ENCODE measurements at places on chromosomes 3 and 15. TPM values are rescaled to one million over a fixed set of nuclear protein-coding genes. Genes with fewer than 3 reads are reported as not detected.

GRCh38 chr3:5017925-5018531 lies 38.8 kb downstream of the BHLHE40 start:
- DNase-seq: no peak

Gene MYO5C
- total RNA-seq: 0.11 TPM

Gene LRRC49
- total RNA-seq: 1.1 TPM

DNA sequence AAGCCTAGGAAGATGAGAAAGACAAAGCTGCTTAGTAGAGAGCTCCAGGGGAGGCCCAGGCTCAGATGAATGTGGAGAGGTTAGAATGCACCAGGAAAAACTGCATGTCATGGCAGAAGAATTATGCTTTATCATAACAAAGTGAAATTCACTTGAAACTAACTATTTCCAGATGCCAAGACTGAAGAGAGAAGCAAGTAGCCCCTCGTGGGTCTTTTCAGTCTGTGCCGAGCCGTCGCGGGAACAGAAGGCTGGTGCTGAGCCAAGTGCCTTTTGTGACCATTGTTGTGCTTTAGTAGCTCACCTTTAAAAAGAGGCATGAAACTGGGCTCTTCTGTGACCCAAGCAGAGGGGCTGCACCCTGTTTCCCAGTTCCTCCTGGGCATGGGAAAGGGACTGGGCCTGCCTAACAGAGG lies 73.2 kb downstream of the CHDH start:
- DNase-seq: no peak

DNA sequence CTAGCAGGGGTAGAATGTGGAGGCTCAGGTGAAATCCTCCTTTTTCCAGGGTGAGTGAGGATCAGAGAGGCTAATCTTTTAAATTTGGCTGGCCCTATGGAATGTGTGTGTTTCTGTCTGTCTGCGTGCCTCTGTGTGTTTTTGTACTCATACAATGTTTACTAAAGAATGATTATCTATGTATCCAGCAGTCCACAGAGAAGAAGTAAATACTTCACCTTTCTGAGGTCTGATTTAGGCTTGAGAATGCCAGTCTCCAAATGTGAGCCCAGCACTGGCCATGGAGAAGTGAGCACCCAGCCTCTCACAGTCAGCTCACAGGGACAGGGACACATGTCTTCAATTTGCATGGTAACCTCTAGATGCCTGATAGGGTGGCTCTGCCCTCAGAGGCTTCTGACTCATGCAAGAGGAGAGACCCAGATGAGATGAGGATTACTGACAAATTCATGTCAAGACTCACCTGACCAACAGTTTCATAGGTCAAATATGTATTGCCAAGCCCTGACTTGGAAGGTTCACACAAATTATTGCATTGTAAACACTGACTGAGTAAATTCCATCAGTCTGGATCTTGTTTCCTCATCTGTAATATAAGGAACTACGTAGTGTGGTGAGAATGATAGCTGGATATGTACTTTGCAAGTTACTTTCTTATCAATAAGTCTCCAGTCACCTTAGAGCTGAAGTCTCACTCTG lies 31.0 kb downstream of the ENTPD3 start:
- DNase-seq: no peak

GRCh38 chr3:152229692-152230091 lies 39.0 kb upstream of the MBNL1 start:
- peak; percentile 55 for DNase-seq

GRCh38 chr3:129059311-129059958 lies 1.1 kb upstream of the GP9 start:
- DNase-seq: no peak

- DNase-seq: no peak
Measured at GRCh38 chr15:75666823-75667501, 19.2 kb downstream of the SNX33 start.

- no peak for DNase-seq
Measured at GRCh38 chr15:39321977-39322376, 258.9 kb upstream of the THBS1 start.

DNA sequence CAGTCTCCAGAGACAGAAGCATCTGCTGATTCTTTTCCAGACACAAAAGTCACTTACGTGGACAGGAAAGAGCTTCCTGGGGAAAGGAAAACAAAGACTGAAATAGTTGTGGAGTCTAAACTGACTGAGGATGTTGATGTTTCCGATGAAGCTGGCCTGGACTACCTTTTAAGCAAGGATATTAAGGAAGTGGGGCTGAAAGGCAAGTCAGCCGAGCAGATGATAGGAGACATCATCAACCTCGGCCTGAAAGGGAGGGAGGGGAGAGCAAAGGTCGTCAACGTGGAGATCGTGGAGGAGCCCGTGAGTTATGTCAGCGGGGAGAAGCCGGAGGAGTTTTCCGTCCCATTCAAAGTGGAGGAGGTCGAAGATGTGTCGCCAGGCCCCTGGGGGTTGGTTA lies 25.4 kb downstream of the SYNM start:
- no peak for DNase-seq

DNA sequence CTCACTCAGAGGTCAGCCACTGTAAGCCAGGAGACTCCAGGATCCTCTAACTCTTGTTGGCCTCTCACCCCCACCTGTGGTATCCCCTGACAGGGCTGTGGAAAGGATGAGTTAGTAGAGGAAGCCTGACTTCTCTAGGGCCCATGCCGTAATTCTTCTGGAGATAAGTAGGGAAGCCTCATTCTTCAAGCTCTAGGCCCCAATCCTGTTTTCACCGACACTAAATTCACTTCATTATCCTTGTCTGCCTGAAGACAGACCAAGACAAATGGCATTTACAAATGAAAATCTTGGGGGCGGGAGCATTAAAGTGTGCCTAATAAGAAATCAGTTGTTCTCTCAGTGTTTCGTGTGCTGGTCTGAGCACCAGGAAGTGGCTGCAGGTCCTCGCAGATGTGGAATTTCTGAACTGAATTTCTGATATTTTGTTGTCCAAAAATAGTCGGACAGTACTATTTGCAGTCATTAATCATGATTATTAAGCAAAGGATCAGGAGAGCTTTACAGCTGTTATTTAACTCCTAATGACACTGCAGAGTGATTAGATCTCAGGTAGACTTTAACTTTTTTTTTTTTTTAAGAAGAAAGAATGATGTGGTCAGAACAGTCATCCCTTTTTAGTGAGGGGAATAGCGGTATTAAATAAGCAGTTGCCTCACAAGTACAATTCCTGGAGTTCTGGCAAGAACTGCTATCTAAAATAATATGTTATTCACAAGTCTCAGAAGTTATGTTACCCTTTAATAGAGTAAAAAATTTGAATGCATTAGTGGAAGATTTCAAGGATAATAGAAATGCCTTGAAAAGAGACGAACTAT lies 58.4 kb downstream of the RBMS3 start:
- DNase-seq: no peak

DNA sequence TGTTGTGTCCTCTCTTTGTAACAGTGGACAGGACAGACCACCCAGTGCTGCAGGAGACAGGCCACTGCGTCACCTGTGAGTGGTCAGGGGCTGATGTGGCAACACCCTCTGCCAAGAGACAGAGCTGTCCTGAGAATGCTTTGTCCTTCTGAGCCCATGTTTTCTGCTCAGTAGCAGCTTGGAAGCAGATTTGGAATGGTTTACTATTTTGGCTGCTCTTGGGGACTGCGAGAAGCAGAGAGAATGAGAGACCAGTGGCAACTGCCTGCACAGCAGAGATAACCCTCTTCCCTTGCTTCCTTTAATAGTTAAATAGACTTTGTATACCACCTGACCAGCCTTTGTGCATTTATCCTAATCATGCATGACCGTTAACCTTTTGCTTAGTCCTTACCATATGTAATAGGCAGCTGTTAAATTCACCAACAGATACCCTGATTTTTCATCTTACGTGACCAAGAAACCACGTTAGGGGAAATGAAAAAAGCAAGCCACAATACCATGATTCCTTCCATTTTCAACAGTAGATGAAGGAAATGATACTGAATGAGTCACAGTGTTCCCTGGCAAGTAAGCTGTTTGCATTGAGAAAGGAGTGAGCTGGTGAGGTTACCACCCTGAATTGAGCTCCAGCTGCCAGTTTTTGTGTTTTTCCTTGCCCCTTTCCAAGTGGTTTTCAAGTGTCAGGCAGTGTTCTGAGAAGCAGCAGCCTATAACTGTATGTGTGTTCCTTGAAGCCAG lies 35.5 kb downstream of the B3GALNT1 start:
- DNase-seq: no peak

Gene DISP2
- total RNA-seq: 0.34 TPM

GRCh38 chr3:107525644-107526305 lies 3.0 kb downstream of the BBX start:
- peak; percentile 6 for DNase-seq

Gene CCDC66
- total RNA-seq: 18.4 TPM

DNA sequence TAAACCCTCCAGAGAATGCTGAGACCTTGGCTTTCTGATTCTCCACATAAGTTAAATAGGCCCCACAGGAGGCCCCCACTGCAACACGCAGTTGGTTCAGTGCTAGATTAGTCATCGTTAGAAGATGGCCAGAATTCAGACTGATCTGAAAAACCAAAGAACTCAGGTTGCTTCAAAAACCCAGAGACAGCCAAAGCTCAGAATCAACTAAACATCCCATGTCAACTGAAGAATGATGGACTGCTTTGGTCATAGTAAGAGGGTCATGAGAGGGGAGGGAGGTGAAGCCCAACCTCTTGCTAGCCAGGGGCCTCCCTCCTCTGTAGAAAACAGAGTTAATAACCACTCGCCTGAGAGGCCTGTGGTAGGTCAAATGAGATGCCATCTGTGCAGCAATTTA lies 93.1 kb downstream of the AKAP13 start:
- no peak for DNase-seq

Gene ZNF860
- total RNA-seq: 3.9 TPM

- no peak for DNase-seq
Measured at GRCh38 chr15:20353966-20354883, 187.4 kb downstream of the GOLGA6L6 start.

Gene RGMA
- not detected for total RNA-seq

Gene ONECUT1
- total RNA-seq: 5.0 TPM
